Fibroblast of skin of right biceps (primary cell): ENCODE measurements at places on chromosomes 12 and 14.

GRCh38 chr12:32896432-32897280 is at the start of gene PKP2:
TSS of gene PKP2 (minus strand) at chr12:32896777. CDS start at chr12:32896731, 46 bp downstream.
- DNase-seq, result no peak

DNA sequence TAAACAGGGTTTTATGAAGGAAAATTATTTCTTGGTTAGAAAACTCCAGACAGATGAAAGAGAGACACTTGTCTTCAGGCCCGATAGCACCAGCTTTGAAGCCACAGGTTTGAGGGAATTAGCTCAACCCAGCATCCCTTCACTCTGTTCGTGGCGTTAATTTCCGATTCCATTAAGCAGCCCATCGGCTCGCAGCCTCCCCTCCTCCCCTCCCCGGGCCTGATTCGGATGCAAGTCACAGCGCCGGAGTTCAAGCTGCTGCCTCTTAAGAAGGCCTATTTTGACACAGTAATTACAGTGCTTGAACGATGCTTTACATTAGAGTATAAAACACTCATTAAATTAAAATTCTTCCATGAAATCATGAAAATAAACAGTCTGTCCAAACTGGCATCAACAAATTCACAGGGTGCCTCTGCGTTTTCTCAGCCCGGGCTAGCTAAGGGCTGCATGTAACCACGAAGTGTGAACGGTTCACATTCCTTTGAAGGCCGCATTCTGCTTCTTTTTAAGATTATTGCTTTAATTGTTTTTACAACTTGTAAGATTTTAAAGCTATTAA is 145.8 kb downstream of the DICER1 start:
- DNase-seq, result no peak

DNA sequence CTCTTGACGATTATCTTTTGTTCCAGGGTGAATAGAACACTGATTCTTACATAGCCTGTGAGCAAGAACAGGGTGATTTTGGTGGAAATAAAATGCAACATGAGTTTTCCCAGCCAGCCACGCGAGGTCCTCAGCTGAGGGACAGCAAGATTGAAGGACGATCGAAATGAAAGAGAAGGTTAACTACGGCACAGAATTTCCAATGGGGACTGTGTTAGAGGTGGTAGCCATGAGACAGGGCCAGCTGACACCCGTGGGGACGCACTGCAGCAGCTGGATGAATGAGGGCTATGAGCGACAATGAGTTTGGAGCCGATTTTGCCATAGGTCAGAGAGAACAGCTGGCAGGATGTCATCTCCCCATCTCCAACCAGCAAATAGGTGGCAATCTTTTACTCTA is 243.4 kb upstream of the PELI2 start:
- DNase-seq, result no peak

GRCh38 chr12:10361622-10362021 is 28.2 kb downstream of the KLRK1 start:
- peak; percentile 23 for DNase-seq

- no peak for DNase-seq
Observed at GRCh38 chr14:34857689-34858449, 17.3 kb downstream of the BAZ1A start.

DNA sequence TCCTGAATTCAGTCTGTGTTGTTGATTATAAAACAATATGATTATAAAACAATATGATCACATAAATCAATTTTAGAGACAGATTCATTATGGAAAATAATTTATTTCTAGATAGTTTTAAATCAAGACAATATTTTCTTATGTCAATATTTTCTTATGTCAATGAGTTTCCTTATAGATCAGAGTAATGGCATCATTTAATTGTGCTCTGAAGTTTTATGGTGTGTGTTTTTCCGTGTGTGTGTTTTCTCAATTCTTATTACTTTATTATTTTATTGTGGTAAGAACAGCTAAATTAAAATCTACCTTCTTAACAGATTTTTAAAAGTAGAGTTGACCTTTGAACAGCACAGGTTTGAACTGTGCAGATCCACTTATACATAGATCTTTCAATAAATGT is 105.3 kb upstream of the SLCO1B1 start:
- DNase-seq, result no peak

- DNase-seq, result no peak
Observed at GRCh38 chr14:64563696-64564095, 13.9 kb downstream of the PPP1R36 start.

GRCh38 chr14:65753061-65753460 is 340.5 kb downstream of the FUT8 start:
- DNase-seq, result no peak

GRCh38 chr14:39265806-39266524 is 32.2 kb downstream of the MIA2 start:
- peak; percentile 9 for DNase-seq

GRCh38 chr14:75392686-75393641 is 34.9 kb upstream of the JDP2 start:
- DNase-seq, result no peak

GRCh38 chr14:72217135-72217534 is 284.9 kb downstream of the RGS6 start:
- no peak for DNase-seq

DNA sequence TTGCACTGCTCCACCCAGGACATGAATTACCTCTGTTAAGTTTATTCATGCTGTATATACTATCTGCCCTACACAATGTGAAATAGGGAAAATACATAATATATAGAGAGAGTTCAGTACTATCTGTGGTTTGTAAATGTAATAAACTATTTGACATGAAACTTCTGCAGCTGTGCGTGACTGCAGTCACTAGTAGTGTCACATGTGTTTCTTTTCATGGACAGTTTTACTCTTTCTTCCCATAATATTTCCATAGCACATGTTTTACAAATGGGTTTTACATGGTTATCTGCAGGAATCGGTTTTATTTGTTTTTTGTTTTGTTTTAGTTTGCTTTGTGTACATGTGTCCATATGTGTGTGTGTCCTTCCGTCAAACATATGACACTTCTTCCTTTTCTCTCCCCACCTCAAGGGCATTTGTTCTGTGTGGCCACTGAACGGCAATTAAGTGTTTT is 1644.1 kb upstream of the FLRT2 start:
- DNase-seq, result no peak

- DNase-seq, result no peak
Observed at GRCh38 chr14:37061697-37062096, 110.7 kb downstream of the SLC25A21 start.

- DNase-seq, result peak; percentile 77
Observed at GRCh38 chr12:2052826-2053678, at the start of gene CACNA1C. TSS of gene CACNA1C (plus strand) at chr12:2052987. CDS start at chr12:2053563, 576 bp downstream.

- DNase-seq, result peak; percentile 62
Observed at GRCh38 chr12:40691913-40692764, at the start of gene CNTN1. TSS of gene CNTN1 (plus strand) at chr12:40692439.
